ENCODE measurements at places on chromosomes 6 and 20.
A peak's percentile ranks its signal among the peaks of the same experiment; 100 is the strongest.

DNA sequence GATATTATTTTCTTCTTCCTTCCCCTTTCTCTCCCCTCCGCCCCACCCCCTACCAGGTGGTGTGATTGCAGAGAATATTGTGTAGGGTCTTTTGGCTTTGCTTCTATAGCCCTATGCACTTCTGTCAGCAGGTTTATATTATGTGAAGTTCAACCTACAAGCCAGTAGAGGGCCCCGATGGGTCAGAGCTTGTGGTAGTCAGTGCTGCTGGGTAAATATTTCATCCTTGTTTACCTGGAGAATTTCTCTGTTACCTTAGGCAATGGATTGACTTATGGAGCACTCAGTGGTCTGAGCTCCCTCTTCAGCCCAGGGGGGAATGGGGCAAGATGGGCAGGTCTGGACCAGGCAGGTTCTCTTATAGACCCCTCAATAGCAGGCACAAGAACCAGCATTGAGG lies 720.9 kb downstream of the GRIK2 start:
- no peak for DNase-seq

GRCh38 chr6:89081129-89081422 lies 525 bp downstream of the PNRC1 start:
- no peak for DNase-seq

- DNase-seq: peak; percentile 49
Observed at GRCh38 chr6:122839472-122839871, 50.4 kb downstream of the SMPDL3A start.

DNA sequence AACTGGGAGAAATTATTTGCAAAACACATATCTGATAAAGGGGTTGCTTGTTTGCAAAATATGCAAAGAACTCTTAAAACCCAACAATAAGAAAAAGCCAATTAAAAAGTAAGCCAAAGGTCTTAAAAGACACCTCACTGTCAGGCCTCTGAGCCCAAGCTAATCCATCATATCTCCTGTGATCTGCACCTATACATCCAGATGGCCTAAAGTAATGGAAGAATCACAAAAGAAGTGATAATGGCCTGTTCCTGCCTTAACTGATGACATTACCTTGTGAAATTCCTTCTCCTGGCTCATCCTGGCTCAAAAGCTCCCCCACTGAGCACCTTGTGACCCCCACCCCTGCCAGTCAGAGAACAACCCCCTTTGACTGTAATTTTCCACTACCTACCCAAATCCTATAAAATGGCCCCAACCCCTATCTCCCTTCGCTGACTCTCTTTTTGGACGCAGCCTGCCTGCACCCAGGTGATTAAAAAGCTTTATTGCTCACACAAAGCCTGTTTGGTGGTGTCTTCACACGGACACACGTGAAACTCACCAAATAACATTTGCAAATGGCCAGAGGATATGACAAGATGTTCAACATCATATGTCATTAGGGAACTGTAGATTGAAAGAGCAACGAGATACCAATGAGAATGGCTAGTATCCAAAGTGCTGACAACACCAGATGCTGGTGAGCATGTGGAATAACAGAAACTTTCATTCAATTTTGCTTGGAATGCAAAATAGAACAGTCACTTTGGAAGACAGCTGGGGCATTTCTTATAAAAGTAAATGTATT lies 565.0 kb upstream of the ADGRB3 start:
- no peak for DNase-seq

- no peak for DNase-seq
Observed at GRCh38 chr6:30800871-30801270, 56.5 kb upstream of the IER3 start.

GRCh38 chr6:39228992-39229767 lies at the start of gene KCNK5:
KCNK5 (minus strand) TSS chr6:39229475; CDS start chr6:39229111, 364 bp downstream.
- DNase-seq: peak; percentile 57

DNA sequence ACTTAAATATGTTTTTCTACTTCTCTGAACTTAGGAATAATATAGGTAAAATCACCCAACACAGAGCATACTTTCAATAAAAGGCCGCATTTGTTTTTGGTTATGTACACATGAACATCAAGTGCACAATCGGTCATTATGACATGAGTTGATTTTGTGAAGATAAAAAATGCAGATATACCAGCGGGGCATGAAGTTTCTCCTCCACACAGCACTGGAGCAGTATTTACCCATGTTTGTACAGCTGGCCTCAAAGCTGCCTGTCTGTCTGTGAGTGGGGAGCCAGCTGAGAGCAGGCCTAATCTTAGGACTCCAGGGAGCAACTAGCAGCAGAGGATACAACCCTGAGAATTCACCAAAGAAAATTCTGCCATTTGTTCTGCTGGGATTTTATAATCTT lies 206.5 kb downstream of the TPBG start:
- DNase-seq: no peak

- DNase-seq: no peak
Observed at GRCh38 chr6:20681243-20681684, 147.0 kb downstream of the CDKAL1 start.
